RPMI7951 (cell line): ENCODE measurements at places on chromosomes 11 and 22. TPM values are rescaled to one million over a fixed set of nuclear protein-coding genes. Genes with fewer than 3 reads are reported as not detected.

Gene PATE4
- not detected in 2 replicates for total RNA-seq

Gene PLA2G3
- total RNA-seq = 0.12 TPM in 1 of 2 replicates, not detected in the other

Gene TOLLIP
- total RNA-seq = 8.9 and 11.8 TPM in 2 replicates

- DNase-seq = peak; percentile 86
Observed at GRCh38 chr22:39253435-39254070, 8.8 kb upstream of the PDGFB start.

Gene KCNJ5
- under 0.01 TPM in 1 of 2 replicates, not detected in the other for total RNA-seq

Gene OSBP2
- total RNA-seq = 4.3 and 5.9 TPM in 2 replicates
